AG09309 (cell line): ENCODE measurements at places on chromosomes 6 and 20.

DNA sequence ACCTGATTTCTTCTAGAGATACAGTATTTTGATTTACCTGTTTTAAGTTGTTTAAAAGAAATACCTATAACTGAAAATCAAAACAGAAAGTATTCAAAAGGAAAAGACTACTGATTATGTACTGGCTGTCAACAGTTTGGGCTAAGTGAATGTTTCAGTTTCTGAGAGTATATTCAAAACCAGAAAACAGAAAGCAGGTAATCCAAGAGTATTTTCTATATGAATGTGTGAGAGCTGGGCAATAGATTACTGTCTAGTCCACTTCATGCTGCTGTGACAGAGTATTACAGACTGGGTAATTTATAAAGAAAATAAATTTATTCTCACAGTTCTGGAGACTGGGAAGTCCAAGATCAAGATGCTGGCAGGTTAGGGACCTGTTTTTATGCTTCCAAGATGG is 261.0 kb downstream of the ARHGAP18 start:
- no peak for DNase-seq

- peak; percentile 10 for DNase-seq
Measured at GRCh38 chr20:53157443-53158408, 185.6 kb downstream of the TSHZ2 start.

- DNase-seq: no peak
Measured at GRCh38 chr6:154622618-154623336, 110.4 kb upstream of the SCAF8 start.

- no peak for DNase-seq
Measured at GRCh38 chr6:38852215-38852614, 137.1 kb downstream of the DNAH8 start.

GRCh38 chr6:148451690-148452089 is 109.1 kb downstream of the SASH1 start:
- no peak for DNase-seq

- DNase-seq: no peak
Measured at GRCh38 chr6:101178748-101179147, 214.8 kb upstream of the GRIK2 start.

DNA sequence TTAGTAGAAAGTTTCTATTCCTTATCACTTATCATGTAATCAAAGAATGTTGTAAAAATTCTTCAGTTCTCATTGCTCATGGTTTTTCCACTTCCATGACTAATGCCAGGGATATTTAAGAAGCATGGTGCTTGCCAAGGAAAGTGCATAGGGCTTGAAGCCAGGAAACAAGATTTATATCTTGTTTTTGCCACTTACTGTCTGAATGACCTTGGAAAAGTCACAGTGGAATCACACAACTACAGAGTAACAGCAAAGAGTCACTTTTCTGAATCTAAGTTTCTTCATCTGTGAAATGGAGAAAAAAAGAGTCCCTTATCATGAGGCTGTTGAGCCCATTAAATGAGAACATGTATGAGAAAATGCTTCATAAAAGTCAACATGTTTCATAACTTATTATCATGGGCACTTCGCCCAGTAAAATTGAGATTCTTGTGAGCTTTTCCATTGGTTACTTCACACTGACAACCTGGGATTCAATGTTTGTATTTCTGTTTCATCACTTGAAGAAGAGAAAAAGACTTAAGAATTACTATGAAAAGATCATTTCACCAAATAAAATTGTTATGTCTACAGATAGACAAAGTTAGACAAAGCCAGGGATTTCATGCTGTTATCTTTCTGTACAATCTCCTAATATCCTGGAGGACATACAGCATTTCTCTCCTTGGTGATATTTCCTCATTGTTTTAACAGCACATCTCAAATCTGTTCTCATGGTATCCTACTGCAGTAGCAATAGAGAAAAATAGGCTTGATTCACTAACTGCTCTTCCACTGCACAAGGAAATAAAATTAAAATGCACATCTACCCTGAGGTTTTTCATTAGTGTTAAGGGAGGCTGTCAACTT is 7.6 kb upstream of the BMP5 start:
- peak; percentile 77 for DNase-seq

DNA sequence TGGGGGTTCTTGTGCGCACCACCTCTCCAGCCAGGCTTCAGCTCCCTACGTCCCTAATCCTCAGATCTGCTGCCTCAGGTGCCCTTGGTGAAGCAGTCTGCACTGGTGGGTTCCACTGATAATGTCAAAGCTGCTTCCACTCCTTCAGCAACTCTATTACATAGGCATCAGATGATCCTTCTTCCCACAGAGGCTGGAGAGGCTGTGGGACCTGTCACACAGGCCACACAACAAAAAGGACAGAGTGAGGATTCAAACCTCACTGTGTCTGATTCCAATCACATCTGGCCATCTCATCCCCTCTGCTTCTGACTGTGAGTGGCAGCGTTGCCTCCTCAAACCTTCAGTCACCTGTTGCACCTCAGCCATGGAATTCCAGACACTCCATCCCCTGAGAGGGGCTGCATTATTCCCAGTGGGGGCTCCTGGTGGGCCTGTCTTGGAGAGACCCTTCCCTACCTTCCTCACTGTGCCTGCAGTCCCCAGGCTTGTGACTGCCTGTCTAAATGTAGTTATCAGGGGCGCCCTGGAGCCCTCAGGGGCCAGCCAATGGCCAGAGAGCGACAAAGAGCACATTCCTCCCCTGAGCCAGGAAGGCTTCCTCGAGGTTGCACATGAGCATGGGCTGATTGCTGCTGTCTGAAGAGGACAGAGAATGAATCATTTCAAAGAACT is 211.4 kb upstream of the ECI2 start:
- DNase-seq: no peak

DNA sequence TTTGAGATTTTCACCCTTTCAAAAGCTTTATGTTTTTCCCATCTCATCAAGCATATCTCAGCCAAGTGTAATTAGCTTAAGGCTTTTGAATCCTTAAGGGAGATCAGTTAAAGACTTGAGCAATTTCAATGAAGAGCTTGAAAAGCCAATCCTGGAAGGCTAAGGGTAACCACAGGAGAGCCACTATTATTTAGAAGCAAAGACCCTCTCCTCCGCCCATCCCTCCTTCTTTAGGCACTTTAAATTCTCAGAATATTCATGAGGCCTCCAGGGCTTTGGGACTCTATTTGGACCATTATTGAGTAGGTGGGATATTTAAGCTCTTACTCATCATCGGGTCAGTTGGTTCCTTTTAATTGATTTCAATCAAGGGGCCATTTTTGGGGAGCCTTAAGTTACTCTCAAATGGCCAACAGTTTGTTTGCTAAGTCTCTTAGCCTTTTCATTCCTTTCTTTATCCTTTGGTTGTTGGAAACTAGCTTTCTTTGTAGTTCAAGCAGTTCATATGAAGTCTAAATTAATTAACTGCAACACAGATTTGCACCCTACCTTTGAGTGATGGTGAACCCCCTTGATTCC is 567.2 kb downstream of the KIF16B start:
- DNase-seq: no peak

- no peak for DNase-seq
Measured at GRCh38 chr6:63724721-63725120, 89.1 kb downstream of the PHF3 start.

- no peak for DNase-seq
Measured at GRCh38 chr6:164230259-164230658, 815.7 kb downstream of the QKI start.

GRCh38 chr20:8128291-8129060 is 3.6 kb upstream of the PLCB1 start:
- no peak for DNase-seq

DNA sequence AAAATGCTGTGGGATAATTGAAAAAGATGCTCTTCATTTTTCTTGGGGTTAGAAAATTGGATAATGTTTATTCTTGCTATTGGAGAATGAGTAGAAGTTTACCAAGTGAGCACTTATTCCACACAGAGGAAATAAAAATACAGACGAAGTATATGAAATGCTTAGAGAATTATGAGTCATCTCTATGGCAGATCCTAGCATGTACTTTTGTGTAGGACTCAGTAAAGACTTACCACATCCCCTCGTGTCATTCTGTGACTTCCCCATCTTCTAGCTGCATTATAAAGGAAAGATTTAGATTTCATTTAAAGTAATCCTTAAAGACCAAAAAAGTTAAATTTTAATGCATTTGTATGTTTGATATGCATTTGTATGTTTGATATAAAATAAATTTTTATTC is 685.6 kb downstream of the TBC1D32 start:
- no peak for DNase-seq

GRCh38 chr6:43969158-43969981 is 157.9 kb downstream of the MRPL14 start:
- DNase-seq: no peak

GRCh38 chr6:46293641-46294316 is 123.0 kb upstream of the ENPP5 start:
- DNase-seq: no peak

GRCh38 chr6:166852451-166852975 is 103.8 kb downstream of the RNASET2 start:
- no peak for DNase-seq

GRCh38 chr6:30350524-30350923 is 5.6 kb downstream of the RPP21 start:
- no peak for DNase-seq

GRCh38 chr6:122136386-122136785 is 263.1 kb upstream of the HSF2 start:
- DNase-seq: no peak

GRCh38 chr20:54161008-54161820 is 12.6 kb downstream of the CYP24A1 start:
- DNase-seq: no peak

DNA sequence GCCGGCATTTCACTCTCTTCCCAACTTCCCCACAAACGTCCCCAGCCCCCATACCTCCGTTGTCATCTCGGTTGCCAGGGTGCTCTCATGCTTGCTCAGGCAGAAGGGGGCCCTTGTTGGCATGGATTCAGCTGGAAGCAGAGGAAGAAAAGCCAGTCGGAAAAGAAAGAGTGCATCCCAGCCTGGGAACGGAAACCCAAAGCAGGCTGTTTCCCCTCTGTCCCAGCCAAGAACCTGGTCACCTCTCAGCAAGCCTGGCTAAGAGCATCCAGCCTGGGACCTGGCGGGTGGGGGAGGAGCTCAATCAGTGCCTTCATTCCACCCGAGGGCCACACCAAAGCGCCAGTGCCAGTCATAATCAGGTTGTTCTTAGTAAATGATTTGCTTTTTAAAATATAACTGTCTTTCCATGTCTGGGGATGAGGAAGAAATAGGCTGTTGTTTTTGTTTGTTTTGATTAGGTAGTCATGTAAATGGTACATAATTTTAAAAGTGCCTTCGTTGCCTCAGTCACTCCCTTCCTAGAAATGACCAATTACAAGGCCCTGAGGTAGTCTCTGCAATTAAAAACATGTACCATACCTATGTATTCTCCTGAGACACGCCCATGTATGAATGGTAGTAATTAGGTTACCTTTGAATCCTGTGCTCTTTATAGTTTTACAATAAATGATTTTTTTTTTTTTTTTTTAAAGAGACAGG is 21.1 kb downstream of the CHMP4B start:
- DNase-seq: no peak

GRCh38 chr6:165985806-165986299 is 181.8 kb downstream of the TBXT start:
- no peak for DNase-seq

DNA sequence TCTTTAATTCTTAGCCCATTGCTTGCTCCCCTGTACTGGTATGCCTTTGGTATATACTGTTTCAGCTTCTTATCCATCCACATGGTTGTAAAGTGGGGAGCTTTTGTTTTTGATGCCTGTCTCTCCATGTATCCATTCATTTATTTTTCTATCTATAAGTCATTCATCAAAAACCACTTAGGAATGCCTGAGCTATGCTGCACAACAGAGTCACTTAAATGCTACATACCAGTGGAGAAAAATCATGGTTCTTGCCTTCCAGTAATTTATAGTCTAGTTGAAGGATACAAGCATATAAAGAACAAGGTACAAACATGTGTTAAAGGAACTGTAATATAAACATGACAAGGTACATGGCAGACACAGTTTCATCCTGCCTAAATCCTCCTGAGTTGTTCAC is 347.3 kb downstream of the NRN1 start:
- DNase-seq: no peak

GRCh38 chr6:128310451-128310850 is 209.9 kb downstream of the PTPRK start:
- DNase-seq: no peak

- no peak for DNase-seq
Measured at GRCh38 chr20:20353576-20353975, 14.3 kb upstream of the INSM1 start.

DNA sequence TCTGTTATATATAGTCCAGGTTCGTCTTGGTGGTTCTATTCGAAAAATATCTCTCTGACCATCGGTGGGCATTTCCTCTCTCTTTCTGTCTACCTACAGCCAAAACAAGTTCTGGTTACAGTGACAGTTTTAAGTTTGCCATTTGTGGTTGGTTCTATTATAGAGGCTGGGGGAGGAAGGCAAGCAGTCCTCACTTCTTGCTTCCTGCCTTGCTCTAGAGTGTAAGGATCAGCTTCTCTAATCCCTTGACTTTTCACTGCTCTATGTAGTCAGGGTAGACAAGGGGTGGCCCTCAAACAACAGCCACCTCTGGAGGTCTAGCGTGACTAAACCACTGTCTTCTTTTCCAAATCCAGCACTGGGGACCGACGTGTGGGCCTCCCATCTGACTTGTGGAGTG is 16.1 kb downstream of the E2F3 start:
- no peak for DNase-seq
